ENCODE measurements at places on chromosomes 1 and 21. TPM values are rescaled to one million over a fixed set of nuclear protein-coding genes. Genes with fewer than 3 reads are reported as not detected.
A peak's percentile ranks its signal among the peaks of the same experiment; 100 is the strongest.

DNA sequence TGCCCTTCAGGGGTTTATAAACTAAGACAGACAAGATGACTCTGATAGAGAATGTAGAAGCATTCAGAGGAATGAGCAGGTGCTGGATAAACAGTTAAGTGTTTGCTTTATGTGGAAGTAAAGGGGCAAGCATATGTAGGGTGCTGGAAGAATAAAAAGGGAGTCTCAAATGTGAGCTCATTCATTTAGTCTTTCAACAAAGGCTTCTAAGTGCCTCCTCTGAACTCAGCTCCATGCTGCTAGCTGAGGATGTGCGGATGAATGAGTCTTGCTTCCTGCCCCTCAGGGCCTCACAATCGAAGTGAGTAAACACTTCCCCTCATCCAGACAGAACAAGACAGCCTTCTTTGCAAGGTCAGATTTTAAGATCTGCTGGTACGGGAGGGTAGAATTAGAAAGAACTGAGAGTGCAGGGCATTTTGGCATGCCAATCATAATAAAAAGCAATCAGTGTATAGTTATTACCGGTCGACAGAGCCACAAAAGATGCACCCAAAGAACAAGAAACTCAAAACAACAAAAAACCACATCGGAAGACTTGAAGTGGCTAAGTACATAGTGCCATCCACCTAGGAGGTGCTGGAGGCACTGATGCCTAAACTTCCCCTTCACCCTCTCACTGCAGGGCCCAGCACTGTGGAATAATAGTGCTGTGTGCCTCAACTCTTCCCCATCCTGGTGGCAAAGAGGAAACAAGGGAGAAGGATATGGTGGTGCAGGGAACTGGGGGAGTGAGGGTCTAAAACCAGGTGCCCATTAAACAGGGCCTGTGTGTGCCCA is 69.8 kb downstream of the TNR start:
- peak; percentile 0 for DNase-seq

GRCh38 chr1:152442301-152442700 is 28.2 kb upstream of the CRNN start:
- no peak for DNase-seq

- no peak for DNase-seq
These were observed 46.9 kb downstream of the SLX9 start for GRCh38 chr21:44986471-44987291.

The KRTAP11-1 gene
- total RNA-seq = not detected

The SLC2A5 gene
- 0.92 TPM for total RNA-seq

The IL12RB2 gene
- total RNA-seq = 0.40 TPM

DNA sequence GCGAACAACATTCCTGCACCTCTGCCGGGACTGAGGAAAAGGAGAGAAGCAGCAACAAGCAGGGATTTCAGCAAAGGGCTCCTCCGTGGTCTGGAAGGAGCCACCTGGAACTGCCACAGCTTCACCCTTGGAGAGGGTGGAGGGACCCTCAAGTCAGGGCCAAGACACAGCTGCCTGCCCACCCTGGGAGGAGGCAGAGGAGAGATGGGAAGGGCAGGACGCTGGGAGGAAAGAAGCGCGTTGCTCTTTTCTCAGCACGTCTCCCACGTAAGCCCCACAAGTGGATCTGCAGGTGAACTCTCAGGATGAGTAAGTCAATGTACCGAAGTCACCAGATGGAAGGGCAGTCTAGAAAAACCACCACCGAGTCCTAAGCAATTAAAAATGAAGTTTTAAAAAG is 39.6 kb downstream of the SLC19A1 start:
- no peak for DNase-seq

GRCh38 chr1:178353524-178353923 is 143.2 kb downstream of the CLEC20A start:
- no peak for DNase-seq

DNA sequence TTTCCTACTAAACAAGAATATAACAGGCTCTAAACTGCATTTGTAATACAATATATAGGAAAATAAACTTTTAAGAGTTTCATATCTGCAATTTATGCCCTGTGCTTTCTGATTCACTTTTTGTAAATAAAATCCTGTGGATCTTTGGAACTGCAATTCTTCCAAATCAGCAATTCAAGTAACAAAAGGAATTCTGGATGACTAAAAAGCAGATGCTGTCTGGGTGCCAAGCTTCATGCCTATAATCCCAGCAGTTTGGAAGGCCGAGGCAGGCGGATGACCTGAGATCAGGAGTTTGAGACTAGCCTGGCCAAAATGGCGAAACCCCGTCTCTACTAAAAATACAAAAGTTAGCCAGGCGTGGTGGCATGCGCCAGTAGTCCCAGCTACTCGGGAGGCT is 6.3 kb downstream of the NME7 start:
- DNase-seq = no peak

DNA sequence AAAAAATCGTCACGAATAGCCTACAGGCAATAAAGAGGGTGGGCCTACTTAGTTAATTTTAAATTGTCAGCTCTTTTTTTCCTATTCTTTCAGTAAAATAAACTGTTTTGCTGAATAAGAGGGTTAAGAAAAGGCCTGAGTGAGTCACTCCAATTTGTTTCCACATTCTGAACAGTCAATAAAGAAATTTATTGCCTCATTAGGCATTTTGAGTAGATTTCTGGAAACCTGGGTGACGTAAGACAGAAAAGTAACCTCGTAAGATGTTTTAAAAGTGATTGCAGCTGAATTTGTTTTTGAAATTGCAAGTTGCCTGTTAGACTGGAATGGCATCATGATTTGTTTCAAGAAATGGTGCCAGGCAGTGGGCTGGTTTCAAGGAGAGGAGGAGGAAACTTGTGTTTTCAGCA is 439.3 kb downstream of the USP25 start:
- no peak for DNase-seq

GRCh38 chr1:245901037-245901436 is 606.0 kb downstream of the SMYD3 start:
- no peak for DNase-seq

DNA sequence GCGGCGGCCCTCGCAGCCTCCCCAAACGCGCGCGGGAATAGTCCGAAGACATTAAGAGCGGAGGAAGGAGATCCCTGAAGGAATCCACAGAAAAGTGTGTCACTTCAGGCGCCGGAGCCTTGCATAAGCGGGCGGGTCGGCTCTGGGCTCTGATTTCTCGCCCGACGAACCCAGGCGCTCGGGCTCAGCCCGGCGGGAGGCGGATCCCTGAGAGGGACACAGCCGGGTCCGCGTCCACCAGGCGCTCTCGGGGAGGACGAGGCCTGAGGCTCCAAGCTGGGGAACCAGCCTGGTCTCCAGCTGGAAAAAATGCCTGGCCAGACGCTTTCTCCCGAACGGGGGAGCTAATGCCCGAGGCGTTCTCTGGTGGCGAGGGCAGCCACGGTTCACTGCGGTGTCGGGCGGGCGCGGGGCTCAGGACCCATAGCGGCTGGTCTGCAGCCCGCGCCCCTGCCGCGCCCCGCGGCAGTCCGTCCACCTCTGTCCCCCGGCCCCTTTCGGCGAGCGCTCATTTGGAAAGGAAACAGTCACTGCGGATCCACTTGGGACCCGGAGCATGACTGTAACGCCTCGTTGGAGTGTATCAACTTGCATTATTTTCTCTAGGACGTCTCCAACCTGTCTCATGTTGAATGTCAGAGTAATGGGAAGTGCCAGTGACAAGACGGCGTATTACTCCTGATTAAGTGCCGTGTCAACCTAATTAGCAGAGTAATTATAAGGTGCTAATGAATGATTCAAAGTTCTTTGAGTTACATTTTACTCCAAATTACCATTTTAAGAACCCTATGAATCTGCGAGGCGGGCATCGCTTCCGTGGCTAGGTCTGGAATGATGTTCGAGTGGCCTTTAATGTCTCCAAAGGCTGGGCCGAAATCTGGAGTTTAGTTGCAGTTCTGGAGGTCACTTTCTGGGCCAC is 1.6 kb upstream of the BARHL2 start:
- DNase-seq = no peak

DNA sequence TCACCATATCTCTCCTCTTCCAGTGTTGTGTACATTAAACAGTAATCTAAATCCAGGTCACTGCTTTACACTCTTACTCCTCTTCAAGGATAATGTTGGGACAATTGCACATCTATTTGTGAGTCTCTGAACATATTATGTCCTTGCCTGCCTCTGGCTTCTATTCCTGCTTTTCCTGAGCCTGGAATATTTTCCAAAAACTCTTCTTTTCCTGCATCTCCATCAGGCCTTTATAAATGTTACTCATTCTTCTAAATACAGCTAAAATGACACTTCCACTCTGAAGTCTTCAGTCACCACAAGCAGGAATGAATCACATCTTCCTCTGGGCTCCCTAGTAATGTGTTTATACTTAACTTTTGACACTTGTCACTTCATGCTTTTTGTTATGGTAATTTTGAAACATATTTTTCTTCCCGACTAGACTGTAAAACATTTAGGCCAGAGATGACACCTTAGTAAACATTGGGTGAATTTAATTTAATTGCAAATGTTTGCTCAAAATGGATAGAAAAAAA is 396.0 kb downstream of the LRRIQ3 start:
- DNase-seq = no peak

- no peak for DNase-seq
These were observed 11.6 kb downstream of the DPYD start for GRCh38 chr1:97909266-97909665.

The TMOD4 gene
- total RNA-seq = 0.83 TPM

DNA sequence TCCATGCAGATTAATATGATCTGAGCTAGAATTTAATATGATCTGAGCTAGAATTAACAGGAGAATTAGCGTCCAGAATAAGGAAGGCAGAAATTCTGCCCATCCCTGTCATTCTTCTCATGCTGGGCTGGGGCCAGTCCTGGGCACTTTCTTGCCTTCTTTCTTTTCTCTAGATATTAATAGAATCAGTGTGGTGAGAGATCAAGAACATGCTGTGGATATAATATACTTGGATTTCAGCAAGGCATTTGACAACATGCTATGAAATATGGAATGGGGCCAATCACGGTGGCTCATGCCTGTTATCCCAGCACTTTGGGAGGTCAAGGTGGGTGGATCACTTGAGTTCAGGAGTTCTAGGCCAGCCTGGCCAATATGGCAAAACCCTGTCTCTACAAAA is 18.1 kb downstream of the UBIAD1 start:
- no peak for DNase-seq

DNA sequence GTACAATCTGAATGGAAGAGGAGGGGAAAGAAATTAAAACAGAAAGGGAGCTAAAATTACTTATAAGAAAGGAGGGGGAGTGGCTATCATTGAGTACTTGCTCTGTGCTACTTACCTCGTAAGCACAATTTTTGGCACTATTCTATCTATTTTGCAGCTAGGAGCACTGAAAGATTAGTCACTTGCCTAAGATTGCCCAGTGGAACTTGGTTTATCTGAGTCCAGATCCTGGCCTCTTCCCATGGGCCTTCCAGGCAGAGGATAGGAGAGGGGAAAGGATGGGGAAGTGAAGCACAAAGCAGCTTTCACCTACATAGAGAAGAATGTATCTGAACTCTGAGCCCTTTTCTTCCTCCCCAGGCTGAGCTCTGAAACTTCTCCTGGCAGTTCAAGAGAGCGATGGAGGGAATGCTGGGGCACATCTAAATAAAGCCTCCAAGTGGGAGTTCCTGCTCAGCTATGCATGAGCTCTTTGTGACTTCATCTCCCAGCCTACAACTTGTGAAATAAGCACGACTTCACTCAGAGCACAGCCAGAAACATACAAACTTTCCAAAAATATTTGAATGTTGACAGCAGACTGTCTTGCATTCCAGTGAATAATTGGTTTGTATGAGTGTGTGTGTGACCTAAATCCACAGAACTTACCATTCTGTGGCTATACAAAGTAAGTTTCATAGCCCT is 29.4 kb downstream of the HMGB4 start:
- DNase-seq = no peak

- no peak for DNase-seq
These were observed 67.6 kb downstream of the ADSS2 start for GRCh38 chr1:244384066-244384465.

GRCh38 chr1:51907079-51907702 is 28.7 kb upstream of the NRDC start:
- peak; percentile 5 for DNase-seq

GRCh38 chr1:116950517-116951199 is 40.9 kb downstream of the PTGFRN start:
- DNase-seq = peak; percentile 22
